ENCODE measurements at places on chromosomes 2 and 18.

GRCh38 chr2:43269706-43270105 is 43.3 kb upstream of the ZFP36L2 start:
- no peak for DNase-seq

DNA sequence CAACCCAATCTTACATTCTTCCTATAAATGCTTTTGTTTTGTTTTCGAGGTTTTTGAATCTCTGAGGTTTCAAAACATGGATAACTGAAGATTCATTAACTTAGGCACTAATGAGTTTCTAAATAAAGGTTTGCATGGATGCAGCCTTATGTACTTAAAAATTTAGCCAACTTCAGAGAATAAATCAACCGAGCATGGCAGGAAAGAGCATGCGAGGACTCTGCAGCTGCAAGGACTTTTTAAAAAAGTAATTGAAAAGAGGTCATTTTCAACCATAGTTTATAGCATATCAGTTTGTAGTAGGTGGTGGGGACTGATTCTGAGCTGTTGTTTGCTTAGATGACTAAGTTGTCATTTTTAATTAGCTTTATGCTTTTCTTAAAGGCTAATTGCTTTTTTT is 567.0 kb upstream of the ZEB2 start:
- no peak for DNase-seq

DNA sequence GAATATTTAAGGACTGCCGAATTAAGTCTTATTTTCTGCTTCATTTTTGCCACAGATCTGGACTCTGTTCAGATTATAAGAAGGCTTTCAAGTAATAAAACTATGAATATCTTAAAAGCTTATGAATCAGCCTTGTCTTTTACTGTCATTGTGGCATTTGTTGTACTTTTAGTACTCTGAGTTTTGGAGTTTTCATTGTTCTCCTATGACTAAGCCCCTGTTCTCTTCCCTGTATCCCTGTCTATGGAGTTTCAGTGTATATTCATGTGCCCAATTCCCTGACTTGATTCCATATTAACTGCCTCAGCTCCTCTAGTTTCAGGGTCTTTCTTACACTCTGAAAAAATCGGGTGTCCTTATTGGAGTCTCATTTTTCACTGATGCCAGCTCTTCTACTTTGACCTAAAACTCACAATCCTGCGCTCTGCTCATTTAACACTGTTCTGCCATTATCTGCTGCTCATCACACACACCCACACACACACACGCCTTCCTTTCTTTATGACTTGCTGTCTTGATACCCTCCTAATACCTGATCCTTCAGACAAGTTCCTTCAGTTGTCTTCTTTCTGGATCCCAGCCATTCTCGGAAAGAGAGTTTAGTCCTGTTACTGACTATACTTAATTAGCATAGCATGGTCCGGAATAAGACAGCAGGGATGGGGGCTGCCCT is 511.8 kb downstream of the CPS1 start:
- no peak for DNase-seq

DNA sequence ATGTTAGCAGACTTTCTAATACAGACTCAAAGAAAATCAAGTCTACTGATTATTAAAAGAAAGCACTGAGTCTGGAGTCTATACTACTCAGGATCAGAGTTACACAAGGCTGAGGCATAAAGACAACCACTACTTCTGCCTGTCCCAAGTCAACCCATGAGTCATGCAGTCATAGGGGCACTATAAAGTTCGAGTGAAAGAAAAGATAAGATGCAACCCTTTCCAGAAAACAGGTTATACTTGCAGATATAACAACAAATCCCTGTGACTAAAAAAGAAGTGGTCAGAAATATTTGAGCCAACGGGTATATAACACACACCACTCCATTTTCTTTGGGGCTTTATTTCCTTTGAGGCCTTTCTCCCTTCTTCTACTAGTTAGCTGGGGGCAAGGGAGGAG is 18.6 kb upstream of the SCRN3 start:
- no peak for DNase-seq

DNA sequence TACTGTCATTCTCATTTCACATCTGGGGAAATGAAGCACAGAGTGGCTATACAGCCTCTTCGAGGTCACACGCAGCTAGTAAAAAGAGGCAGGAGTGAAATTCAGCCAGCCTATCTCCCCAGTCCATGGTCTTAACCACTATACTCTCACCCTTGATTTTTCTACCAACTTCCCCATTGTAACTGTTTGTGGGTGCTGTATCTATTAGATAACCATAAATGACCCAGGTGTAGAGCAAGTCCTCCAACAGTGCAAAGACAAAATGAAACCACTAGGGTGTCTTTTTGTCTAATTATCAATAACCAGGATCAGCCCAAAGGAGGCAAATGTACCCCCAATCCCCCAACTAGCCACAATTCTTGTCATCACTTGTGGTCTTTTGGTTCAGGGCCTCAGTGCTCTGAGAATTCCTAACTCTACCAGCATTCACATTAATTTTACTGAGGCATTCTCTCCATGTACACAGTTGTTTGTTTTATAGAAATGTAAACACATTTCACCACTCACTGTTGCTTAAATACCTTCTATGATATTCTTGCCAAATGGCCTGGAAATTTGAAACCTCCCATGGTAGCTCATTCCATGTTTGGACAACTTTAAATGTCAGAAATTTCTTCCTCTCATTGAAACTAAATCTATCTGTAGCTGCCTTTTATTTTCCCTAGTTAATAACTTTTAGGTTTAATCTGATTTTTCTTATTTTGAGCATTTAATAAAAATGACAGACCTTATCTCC is 58.7 kb downstream of the SLC40A1 start:
- DNase-seq = no peak

DNA sequence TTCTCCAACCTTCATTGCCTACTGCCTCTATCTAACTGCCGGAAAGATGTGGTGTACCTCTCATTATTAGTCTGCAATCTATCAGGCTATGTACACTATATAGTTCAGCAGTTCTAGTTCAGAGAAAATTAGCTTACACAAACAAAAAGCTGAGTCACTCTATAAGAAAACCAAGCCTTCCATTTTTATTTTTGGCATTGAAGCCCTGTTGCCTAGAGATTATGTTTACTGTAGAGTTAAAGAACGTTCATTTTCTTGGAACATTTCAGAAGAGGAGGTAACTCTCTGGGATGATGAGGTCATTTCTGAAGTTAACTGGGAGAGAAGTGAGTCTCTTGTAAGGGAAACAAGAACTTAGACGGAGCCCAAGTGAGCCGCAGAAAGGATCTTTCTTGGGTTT is 133.5 kb downstream of the FAM124B start:
- DNase-seq = no peak

- DNase-seq = no peak
These were observed 112.0 kb downstream of the PPP1R1C start for GRCh38 chr2:182097571-182098164.

DNA sequence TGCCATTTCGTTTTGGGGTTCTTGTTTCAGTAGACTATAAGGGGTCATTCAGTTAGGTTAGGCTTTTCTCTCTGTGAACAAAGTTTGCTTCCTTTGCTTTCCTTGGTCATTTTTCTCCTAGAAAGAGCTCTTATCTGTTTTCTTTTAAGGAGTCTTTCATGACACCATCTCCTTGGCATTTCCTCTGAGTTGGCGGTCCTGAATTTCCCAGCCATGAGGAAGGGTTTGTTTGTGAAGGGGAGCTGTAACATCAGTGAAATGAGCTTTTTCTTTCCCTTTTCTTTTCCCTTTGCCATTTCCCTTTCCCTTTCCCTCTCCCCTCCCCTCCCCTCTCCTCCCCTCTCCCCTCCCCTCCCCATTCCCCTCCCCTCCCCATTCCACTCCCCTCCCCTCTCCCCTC is 61.7 kb downstream of the MAP4K4 start:
- no peak for DNase-seq

DNA sequence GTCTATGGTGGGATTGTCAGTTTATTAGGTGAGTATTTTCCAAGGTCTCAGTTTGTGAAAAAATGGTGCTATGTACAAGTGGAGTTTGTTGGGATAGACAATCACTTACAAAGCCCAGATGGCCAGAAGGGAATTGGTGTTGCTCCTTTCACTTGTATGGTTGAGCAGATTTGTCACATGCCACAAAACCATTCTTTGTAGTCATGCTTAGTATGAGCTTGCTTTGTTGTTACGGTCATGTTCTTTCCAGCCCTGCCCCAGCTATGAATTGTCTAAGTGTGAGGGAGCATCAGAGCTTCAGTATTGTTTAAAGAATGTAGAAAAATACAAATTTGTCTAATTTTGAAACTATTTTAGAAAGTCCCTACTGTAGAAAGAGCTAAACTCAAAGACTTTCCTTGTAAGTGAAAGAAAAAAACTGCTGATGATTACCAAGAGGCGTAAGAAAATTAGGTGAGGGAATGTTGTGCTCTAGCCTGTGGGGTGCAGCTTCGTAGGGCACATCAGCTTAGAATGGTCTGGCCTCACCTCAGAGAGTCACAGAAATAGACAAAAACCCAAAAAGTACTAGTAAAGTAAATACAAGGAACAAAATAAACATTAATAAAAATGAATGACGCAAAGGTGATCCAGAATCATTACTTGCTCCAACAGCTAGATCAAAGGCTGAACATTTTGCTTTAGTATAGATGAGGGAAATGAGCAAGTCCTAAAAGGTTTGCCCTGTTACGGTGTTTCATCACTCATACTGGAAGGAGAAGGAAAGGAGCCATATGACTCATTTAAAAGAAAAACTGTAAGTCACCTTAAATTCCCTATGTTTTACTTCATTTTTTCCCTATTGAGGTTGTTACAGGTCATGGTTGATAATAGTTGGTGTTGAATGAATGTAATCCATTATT is 9.2 kb downstream of the TGIF1 start:
- no peak for DNase-seq

DNA sequence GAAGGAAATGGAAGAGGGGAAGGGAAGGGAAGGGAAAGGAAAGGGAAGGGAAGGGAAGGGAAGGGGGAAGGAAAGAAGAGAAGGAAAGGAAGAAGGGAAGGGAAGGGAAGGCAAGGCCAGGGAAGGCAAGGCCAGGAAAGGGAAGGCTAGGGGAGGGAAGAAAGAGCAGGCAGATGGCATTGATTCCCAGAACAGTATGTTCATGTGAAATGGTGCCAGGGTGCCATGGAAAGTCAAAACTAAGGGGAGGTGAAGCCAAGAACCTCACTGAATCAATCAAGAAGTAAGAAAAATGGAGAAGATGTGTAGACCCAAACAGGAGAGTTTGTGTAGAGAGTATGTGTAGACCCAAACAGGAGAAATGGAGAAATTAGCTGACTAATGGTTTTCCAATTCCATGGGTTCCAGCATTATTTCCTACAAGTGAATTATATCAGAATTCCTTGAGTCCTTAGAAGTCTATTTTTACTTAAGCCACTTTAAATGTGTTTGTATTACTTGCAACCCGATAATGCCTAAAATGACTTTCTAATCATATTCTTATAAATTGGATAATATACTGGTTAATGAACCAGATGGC is 367.6 kb downstream of the TXNL1 start:
- no peak for DNase-seq

- DNase-seq = no peak
These were observed 200.1 kb downstream of the NDUFA10 start for GRCh38 chr2:239824866-239825704.

GRCh38 chr2:141878016-141878415 is 252.8 kb downstream of the LRP1B start:
- DNase-seq = no peak

GRCh38 chr2:165662720-165663119 is 131.3 kb downstream of the GALNT3 start:
- no peak for DNase-seq

DNA sequence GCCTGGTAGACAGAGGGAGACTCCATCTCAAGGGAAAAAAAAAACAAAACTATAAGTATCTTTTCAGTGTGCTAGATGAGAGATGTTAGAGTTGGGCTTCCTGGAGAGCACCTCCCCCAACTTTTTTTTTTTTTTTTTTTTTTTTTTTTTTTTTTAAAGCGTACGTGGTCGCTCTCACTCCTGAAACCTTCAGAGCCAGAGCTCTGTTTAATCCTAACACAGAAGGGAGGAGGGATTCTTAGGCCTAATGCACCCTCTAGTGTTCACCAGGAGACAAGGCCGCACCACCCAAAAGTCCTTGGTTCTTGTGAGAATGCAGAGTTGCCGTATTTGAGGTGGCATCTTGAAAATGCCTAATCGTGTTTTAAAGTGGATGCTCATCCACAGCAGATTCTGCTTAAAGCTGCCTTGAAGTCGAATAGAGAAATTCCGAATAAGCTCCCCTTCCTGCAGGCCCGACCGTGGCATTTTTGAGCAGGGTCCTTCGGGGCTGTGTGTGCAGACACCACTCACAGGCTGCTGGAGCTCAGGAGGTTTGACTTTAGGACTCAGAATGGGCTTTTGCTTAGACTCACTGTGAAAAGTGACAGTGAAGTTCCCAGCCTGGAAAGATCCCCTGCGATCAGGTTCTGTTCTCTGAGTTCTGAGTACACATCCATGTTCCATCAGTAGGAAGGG is 252.6 kb downstream of the AGAP1 start:
- DNase-seq = no peak

GRCh38 chr2:232419245-232420072 is 12.8 kb downstream of the ALPG start:
- DNase-seq = no peak

DNA sequence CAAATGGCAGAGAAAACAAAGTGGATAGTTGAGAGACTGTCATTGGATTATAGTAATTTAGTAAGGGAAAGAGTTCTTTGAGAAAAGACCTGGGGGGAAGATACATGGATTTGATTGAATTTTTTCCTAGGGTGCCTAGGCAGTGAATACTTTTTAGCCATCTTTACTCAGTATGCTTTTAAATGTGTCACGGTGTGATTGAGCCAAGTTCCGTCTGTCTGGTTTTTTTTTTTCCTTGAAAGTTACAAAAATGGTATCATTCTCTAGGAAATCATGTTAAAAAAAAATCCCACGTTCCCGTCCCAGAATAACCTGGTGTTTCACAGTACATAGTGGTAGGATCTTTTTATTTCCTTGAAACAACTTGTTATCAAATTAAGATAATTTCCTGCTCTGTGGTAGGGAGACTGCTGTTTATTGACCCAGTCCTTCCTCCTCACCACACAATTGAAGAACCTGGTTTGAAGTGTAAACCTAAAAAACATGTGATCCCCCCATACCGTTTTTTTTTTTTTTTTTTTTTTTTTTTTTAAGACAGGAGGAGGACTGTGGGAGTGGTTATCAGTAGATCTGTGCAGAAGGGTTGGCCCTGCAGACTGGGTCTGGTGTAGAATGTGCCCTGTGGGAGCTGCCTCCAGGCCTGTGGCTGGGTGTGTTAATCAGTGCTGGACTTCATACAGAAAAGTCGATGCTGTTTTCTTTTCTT is 55.1 kb downstream of the DGKD start:
- no peak for DNase-seq

All from T-helper 17 cell (primary cell).